ENCODE measurements at places on chromosomes 6 and 20. TPM values are rescaled to one million over a fixed set of nuclear protein-coding genes. Genes with fewer than 3 reads are reported as not detected.

DNA sequence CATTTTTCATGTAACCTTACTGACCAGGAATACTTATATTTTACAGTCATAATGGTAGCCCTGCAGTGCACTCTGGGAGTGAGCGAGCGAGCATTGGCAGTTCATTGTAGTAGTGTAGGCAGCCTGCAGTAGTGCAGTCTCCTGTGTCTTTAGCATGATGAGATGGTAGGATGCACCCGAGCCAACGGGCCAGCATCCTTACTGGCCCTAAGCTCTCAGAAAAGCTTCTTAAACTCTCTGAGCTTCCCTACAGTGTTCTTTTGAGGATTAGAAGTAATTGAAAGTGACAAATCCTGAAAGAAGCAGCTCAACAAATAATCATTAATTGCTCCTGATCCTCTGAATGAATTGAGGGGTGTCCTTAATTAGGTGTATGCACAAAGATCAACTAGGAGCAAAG, 20.9 kb downstream of the SLC9A8 start:
- no peak overlapping the region for H3K4me3 ChIP-seq
- no peak for DNase-seq
- H3K27ac ChIP-seq: no peak overlapping the region
- H3K36me3 ChIP-seq: peaks cover 12% of the 10 kb centered on the region
- no peaks in the 10 kb centered on the region for H3K27me3 ChIP-seq
- H3K4me1 ChIP-seq: peaks cover 18% of the 10 kb centered on the region

The PSMA7 gene
- total RNA-seq: 315 TPM

DNA sequence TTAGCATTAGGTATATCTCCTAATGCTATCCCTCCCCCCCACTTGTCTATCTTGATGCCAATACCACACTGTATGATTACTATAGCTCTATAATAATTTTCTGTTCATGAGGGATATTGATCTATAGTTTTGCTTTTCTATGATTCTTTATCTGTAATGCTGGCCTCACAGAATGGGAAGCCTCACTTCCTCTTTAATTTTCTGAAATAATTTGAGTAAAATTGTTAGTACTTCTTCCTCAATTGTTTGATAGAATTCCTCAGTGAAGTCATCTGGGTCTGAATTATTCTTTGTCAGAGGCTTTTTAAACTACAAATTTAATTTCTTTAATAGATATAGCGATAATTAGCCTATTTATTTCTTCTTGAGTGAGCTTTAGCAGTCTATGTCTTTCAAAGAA, 31.2 kb downstream of the SIRPD start:
- DNase-seq: no peak
- peaks cover 5% of the 10 kb centered on the region for H3K27me3 ChIP-seq
- no peak overlapping the region for H3K4me3 ChIP-seq
- H3K27ac ChIP-seq: no peak overlapping the region

GRCh38 chr20:31681128-31681727, 41.4 kb downstream of the BCL2L1 start:
- H3K27ac ChIP-seq: peak overlapping the region; percentile 90
- DNase-seq: no peak
- peaks cover 9% of the 10 kb centered on the region for H3K36me3 ChIP-seq
- H3K27me3 ChIP-seq: no peaks in the 10 kb centered on the region
- no peak overlapping the region for H3K4me3 ChIP-seq

The PRKN gene
- 0.59 TPM for total RNA-seq

The SRF gene
- total RNA-seq: 43.9 TPM

- no peak for DNase-seq
- no peaks in the 10 kb centered on the region for H3K36me3 ChIP-seq
- peaks cover 29% of the 10 kb centered on the region for H3K4me1 ChIP-seq
- peak overlapping the region; percentile 40 for H3K27ac ChIP-seq
- H3K27me3 ChIP-seq: no peaks in the 10 kb centered on the region
- H3K4me3 ChIP-seq: no peak overlapping the region
Observed at GRCh38 chr6:122734529-122735395, 44.8 kb upstream of the FABP7 start.

- peaks cover 35% of the 10 kb centered on the region for H3K4me1 ChIP-seq
- H3K27me3 ChIP-seq: peaks cover 38% of the 10 kb centered on the region
- peak overlapping the region; percentile 96 for H3K4me3 ChIP-seq
- H3K27ac ChIP-seq: peak overlapping the region; percentile 91
- peaks cover 23% of the 10 kb centered on the region for H3K36me3 ChIP-seq
Observed at GRCh38 chr20:44959638-44960102, 527 bp downstream of the TOMM34 start.

DNA sequence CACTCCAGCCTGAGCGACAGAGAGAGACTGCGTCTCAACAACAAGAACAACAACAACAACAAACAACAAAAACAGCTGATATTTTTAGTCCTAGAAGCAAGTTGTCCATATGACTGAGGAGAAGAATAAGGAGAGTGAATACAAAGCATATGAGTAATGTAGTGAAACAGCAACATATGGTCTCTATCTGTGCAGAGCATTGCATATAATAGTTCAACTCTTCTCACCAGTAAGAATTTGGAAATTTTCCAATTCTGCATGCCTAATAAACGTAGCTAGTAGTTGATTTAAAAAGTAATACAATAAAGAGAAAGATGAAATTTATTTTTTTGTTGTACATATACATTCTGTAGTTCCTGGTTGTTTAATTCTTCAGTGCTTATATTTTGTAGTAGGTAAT, 129.7 kb upstream of the FAM83B start:
- H3K27me3 ChIP-seq: no peaks in the 10 kb centered on the region
- H3K36me3 ChIP-seq: no peaks in the 10 kb centered on the region
- H3K27ac ChIP-seq: no peak overlapping the region
- H3K4me3 ChIP-seq: no peak overlapping the region
- peaks cover 9% of the 10 kb centered on the region for H3K4me1 ChIP-seq

- peaks cover 42% of the 10 kb centered on the region for H3K36me3 ChIP-seq
- no peak for DNase-seq
- no peak overlapping the region for H3K4me3 ChIP-seq
- no peaks in the 10 kb centered on the region for H3K27me3 ChIP-seq
- H3K4me1 ChIP-seq: no peaks in the 10 kb centered on the region
Observed at GRCh38 chr6:160035241-160035640, 66.4 kb downstream of the IGF2R start.

The ADGRF1 gene
- 0.16 TPM for total RNA-seq

- DNase-seq: no peak
- no peaks in the 10 kb centered on the region for H3K27me3 ChIP-seq
- H3K4me1 ChIP-seq: peaks cover 8% of the 10 kb centered on the region
- H3K36me3 ChIP-seq: no peaks in the 10 kb centered on the region
Observed at GRCh38 chr20:14820771-14821170, 483.4 kb upstream of the FLRT3 start.

The PTK6 gene
- total RNA-seq: 0.32 TPM

DNA sequence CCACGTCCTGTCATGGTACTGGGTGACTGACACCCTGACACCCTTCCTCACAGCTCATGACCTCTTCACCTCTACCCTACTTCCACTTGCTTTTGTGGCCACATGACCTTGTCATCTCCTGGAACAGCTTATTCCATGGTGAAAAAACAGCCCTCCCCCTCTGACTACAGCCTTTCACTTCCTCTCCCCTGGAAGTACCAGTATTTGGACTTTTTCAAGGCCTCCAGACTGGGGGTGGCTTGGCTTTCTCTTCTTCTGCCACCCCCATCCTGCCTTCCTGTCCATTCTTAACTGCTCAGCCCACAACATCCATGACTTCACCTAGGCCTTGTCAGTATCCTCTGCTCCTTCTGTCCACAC, 168.4 kb downstream of the CARMIL1 start:
- peaks cover 49% of the 10 kb centered on the region for H3K4me1 ChIP-seq
- no peaks in the 10 kb centered on the region for H3K27me3 ChIP-seq
- peaks cover 28% of the 10 kb centered on the region for H3K36me3 ChIP-seq

The SLC22A2 gene
- total RNA-seq: 0.44 TPM

- DNase-seq: no peak
- H3K4me1 ChIP-seq: 0 out of 2 replicates have a peak, but pooled peaks cover 3% of the 10 kb centered on the region
Observed at GRCh38 chr20:62752671-62753501, 43.4 kb upstream of the MRGBP start.

- H3K27me3 ChIP-seq: peaks cover 6% of the 10 kb centered on the region
- DNase-seq: no peak
- H3K27ac ChIP-seq: no peak overlapping the region
- no peak overlapping the region for H3K4me3 ChIP-seq
- peaks cover 12% of the 10 kb centered on the region for H3K36me3 ChIP-seq
Observed at GRCh38 chr20:52210037-52210990, 18.7 kb upstream of the ZFP64 start.

DNA sequence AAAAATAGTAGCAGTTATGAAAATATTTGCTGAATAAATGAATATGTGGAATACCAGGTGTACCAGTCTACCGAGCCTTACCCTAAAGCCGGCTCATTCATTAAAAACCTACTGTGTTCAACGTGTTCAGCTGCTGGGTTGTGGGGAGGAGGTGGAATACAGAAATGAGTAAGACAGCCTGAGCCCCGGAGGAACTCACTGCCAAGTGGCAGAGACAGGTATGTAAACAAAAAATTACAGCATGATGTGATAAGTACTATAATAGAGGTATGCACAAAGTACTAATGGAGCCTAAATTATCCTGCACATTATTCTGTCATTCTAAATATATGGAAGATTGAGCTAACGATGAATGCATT, 6.8 kb upstream of the ADTRP start:
- no peaks in the 10 kb centered on the region for H3K4me1 ChIP-seq
- no peak for DNase-seq
- no peaks in the 10 kb centered on the region for H3K27me3 ChIP-seq
- H3K27ac ChIP-seq: no peak overlapping the region
- no peak overlapping the region for H3K4me3 ChIP-seq

- no peaks in the 10 kb centered on the region for H3K36me3 ChIP-seq
- no peaks in the 10 kb centered on the region for H3K27me3 ChIP-seq
- peaks cover 3% of the 10 kb centered on the region for H3K4me1 ChIP-seq
- no peak overlapping the region for H3K4me3 ChIP-seq
- H3K27ac ChIP-seq: no peak overlapping the region
- DNase-seq: no peak
Observed at GRCh38 chr6:144179237-144179636, 28.9 kb downstream of the STX11 start.

The CEP85L gene
- total RNA-seq: 32.5 TPM

- no peak for DNase-seq
- H3K4me1 ChIP-seq: peaks cover 9% of the 10 kb centered on the region
- no peaks in the 10 kb centered on the region for H3K27me3 ChIP-seq
- H3K27ac ChIP-seq: no peak overlapping the region
- H3K36me3 ChIP-seq: no peaks in the 10 kb centered on the region
Observed at GRCh38 chr6:109255946-109256640, 126.2 kb downstream of the CD164 start.

GRCh38 chr6:82066991-82067411, 180.5 kb downstream of the IBTK start:
- no peaks in the 10 kb centered on the region for H3K4me1 ChIP-seq
- H3K36me3 ChIP-seq: no peaks in the 10 kb centered on the region
- no peaks in the 10 kb centered on the region for H3K27me3 ChIP-seq
- DNase-seq: no peak
- H3K4me3 ChIP-seq: no peak overlapping the region
- no peak overlapping the region for H3K27ac ChIP-seq

The CRISP2 gene
- not detected for total RNA-seq

The MEI4 gene
- total RNA-seq: 0.18 TPM

DNA sequence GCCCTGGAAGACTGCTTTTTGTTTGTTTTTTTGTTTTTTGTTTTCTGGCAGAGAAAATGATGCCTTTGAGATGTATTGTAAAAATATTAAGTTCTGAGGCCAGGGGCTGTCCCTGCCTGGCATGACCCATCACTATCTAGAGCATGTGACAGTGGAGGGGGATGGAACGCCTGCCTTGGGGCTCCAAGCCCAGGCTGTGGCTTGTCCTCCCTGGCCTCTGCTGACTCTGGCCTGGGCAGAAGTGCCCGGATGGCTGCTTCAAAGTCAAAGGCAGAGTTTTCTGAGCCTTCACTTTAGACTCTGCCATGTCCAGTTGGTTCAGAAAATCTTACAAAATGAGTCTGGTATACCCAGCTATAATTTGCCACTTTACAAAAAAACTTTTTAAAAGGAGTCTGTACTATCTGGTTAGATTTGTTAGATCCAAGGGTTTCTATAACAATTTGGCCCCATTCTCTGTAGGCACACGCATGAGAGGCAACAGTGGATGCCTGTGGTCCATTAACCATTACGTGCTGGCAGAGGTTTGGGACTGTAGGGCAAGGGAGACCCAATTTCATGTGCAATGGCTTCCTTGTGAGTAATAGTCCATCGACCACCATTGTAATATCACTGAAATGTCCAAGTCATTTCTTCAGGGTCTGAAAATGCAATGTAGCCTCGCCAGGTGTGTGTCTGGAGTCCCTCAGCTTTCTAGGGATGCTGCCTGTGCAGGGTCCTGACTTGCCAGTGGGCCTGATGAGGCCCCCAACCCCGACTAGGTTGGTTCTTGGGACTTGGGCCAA, 8.3 kb downstream of the PPP1R3G start:
- no peak for DNase-seq
- peaks cover 6% of the 10 kb centered on the region for H3K4me1 ChIP-seq
- H3K27me3 ChIP-seq: peaks cover 12% of the 10 kb centered on the region
- no peaks in the 10 kb centered on the region for H3K36me3 ChIP-seq
- no peak overlapping the region for H3K4me3 ChIP-seq
- H3K27ac ChIP-seq: no peak overlapping the region

DNA sequence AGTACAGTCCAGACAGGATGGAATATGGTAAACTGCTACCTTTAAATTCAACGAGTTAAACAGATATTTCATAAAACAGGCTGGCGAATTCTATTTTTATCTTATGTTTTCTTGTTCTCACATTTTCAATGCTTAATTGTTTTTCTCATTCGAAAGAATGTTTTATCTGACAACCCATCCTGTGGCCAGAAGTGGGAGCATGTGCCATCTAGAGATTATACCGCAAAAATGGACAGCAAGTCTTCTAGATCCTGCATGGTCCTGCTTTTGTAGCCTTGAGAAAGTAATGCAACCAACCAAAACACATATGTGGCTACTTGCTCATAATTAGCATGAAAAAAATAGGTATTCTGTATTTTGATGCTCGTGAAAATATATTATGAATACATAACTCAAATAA, 30.7 kb downstream of the TUBB2B start:
- no peak for DNase-seq
- no peak overlapping the region for H3K27ac ChIP-seq
- no peak overlapping the region for H3K4me3 ChIP-seq
- H3K36me3 ChIP-seq: peaks cover 9% of the 10 kb centered on the region
- H3K4me1 ChIP-seq: peaks cover 24% of the 10 kb centered on the region

All from WTC11 (cell line).